ENCODE measurements at places on chromosomes 6 and 20.
A peak's percentile ranks its signal among the peaks of the same experiment; 100 is the strongest.

DNA sequence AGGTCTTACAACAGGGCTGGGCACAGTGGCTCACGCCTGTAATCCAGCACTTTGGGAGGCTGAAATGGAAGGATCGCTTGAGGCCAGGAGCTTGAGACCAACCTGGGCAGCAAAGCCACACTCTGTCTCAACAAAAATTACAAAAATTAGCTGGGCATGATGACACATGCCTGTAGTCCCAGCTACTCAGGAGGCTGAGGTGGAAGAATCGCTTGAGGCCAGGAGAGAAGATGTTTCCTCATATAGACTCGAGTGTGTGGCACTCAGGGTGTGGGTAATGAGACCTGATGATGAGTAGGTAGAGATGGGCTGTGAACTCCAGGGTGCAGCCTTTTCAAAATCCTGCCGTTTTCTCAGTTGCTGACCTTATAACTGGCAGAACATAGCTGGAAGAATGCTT is 125.3 kb upstream of the FOXO3 start:
- H3K36me3 ChIP-seq = no peaks in the 10 kb centered on the region
- no peak overlapping the region for H3K27ac ChIP-seq
- no peaks in the 10 kb centered on the region for H3K4me1 ChIP-seq
- no peaks in the 10 kb centered on the region for H3K27me3 ChIP-seq

GRCh38 chr20:40205971-40206370 is 483.1 kb downstream of the MAFB start:
- no peaks in the 10 kb centered on the region for H3K4me1 ChIP-seq
- H3K36me3 ChIP-seq = no peaks in the 10 kb centered on the region
- H3K27me3 ChIP-seq = no peaks in the 10 kb centered on the region

DNA sequence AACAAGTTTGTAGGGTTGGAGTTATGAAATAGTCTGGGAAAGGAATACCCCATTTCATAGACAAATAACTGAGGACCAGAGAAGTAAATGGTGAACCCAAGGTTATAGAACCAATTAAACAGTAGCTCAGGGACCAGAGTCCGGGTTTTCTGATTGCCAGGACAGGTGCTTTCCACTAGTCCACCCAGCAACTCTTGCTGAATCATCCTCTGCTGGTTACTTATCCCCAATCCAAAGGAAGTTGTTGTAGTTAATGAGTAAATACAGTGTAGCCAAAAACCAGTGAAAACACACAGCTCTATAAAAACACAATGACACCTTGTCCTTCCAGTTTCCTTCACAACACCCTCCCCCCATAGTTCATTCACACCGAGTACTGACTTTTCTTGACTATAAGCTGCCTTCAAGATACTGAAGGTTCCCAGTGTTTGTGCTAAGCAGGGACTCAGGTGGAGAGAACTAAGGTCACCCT is 766 bp upstream of the TINAG start:
- no peak overlapping the region for H3K4me3 ChIP-seq
- DNase-seq = no peak
- H3K36me3 ChIP-seq = no peaks in the 10 kb centered on the region
- no peaks in the 10 kb centered on the region for H3K4me1 ChIP-seq

DNA sequence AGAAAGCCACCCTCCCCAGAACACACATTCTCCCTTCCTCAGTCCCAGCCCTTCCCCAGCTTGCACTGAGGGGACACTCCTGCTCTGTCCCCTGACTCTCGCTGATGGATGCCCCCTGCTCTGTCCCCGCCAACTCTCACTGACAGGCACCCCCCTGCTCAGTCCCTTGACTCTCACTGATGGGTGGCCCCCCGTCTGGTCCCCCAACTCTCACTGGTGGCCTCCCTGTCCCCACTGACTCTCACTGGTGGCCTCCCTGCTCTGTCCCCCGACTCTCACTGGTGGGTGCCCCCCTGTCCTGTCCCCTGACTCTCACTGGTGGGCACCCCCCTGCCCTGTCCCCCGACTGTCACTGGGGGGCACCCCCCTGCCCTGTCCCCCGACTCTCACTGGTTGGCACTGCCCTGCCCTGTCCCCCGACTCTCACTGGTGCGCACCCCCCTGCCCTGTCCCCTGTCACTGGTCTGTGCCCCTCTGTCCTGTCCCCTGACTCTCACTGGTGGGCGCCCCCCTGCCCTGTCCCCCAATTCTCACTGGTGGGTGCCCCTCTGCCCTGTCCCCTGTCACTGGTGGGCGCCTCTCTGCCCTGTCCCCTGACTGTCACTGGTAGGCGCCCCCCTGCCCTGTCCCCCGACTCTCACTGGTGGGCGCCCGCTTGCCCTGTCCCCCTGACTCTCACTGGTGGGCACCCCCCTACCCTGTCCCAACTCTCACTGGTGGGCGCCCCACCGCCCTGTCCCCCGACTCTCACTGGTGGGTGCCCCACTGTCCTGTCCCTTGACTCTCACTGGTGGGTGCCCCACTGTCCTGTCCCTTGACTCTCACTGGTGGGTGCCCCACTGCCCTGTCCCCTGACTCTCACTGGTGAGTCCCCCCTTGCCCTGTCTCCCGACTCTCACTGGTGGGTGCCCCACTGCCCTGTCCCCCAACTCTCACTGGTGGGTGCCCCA is 60.9 kb downstream of the GINS1 start:
- no peaks in the 10 kb centered on the region for H3K4me1 ChIP-seq
- no peak overlapping the region for H3K4me3 ChIP-seq
- H3K36me3 ChIP-seq = peaks cover 78% of the 10 kb centered on the region
- H3K27ac ChIP-seq = no peak overlapping the region
- DNase-seq = peak; percentile 58
- no peaks in the 10 kb centered on the region for H3K27me3 ChIP-seq

DNA sequence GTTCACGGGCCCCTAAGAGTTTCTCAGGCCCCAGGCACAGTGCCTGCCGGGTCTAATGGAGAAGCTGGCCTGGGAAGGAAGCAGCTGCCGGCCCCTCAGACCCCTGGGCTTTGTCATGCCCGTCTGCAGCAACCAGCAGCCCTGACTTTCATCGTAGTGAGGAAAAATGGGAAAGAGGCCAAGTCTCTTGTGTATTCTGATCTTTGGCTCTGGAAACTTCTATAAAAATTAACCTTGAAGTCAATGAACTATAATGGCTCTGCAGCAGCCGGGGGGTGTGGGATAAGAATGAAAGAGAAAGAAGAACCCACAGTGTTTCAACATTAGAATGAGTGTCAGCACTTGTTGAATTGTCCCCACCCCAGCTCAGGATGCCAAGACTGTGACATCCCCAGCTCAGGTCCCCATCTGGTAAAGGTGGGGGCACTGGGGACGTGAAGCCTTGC is 12.9 kb downstream of the TGM2 start:
- H3K27me3 ChIP-seq = no peaks in the 10 kb centered on the region
- no peak for DNase-seq
- no peak overlapping the region for H3K4me3 ChIP-seq
- H3K27ac ChIP-seq = peak overlapping the region; percentile 77
- peaks cover 32% of the 10 kb centered on the region for H3K4me1 ChIP-seq
- H3K36me3 ChIP-seq = peaks cover 18% of the 10 kb centered on the region

GRCh38 chr6:49676671-49677281 is 36.6 kb downstream of the CRISP2 start:
- no peaks in the 10 kb centered on the region for H3K36me3 ChIP-seq
- no peak overlapping the region for H3K27ac ChIP-seq
- H3K27me3 ChIP-seq = no peaks in the 10 kb centered on the region
- H3K4me3 ChIP-seq = no peak overlapping the region
- DNase-seq = no peak
- no peaks in the 10 kb centered on the region for H3K4me1 ChIP-seq

Measured in sigmoid colon (tissue), 7 donors.